A549 treated with dexamethasone at 1 μM for 4 hours (cell line): ENCODE measurements at places on chromosomes 13 and 19. TPM values are rescaled to one million over a fixed set of nuclear protein-coding genes. Genes with fewer than 3 reads are reported as not detected.

EXOC3L2 gene
- 0.89 to 2.7 TPM (median 1.8 TPM) in 5 replicates for total RNA-seq

OSCAR gene
- 0.15 to 0.33 TPM (median 0.27 TPM) in 5 replicates for total RNA-seq

CADM4 gene
- 8.1 to 9.2 TPM (median 8.7 TPM) in 5 replicates for total RNA-seq

WASF3 gene
- total RNA-seq: 0.10 to 0.15 TPM (median 0.12 TPM) in 5 replicates

GPR42 gene
- not detected in 5 replicates for total RNA-seq

FBL gene
- 649 to 753 TPM (median 689 TPM) in 5 replicates for total RNA-seq

MISP3 gene
- total RNA-seq: 2.0 to 4.6 TPM (median 3.6 TPM) in 5 replicates

ZNF543 gene
- total RNA-seq: 1.6 to 1.9 TPM (median 1.7 TPM) in 5 replicates

SPART gene
- 22.5 to 25.1 TPM (median 24.2 TPM) in 5 replicates for total RNA-seq

TEKTIP1 gene
- total RNA-seq: not detected in 5 replicates

KLHL1 gene
- total RNA-seq: not detected in 5 replicates

C19orf85 gene
- total RNA-seq: 0.10 TPM in 1 of 5 replicates, not detected in the others

AXL gene
- 86.6 to 117 TPM (median 114 TPM) in 5 replicates for total RNA-seq

ZNF568 gene
- 0.84 to 1.2 TPM (median 1.1 TPM) in 5 replicates for total RNA-seq

ZNF544 gene
- total RNA-seq: 11.2 to 18.7 TPM (median 17.9 TPM) in 5 replicates

ICAM4 gene
- 0.09 to 0.11 TPM in 2 of 5 replicates, not detected in the others for total RNA-seq

PSG5 gene
- 0.58 to 0.77 TPM (median 0.69 TPM) in 5 replicates for total RNA-seq

GRK1 gene
- 0.03 TPM in 1 of 5 replicates, not detected in the others for total RNA-seq

SRRM5 gene
- total RNA-seq: 0.43 to 1.1 TPM (median 0.86 TPM) in 5 replicates

PEAK3 gene
- total RNA-seq: 0.15 to 0.41 TPM (median 0.31 TPM) in 5 replicates

SULT2A1 gene
- 0.03 to 0.04 TPM in 2 of 5 replicates, not detected in the others for total RNA-seq

CYSLTR2 gene
- total RNA-seq: not detected in 5 replicates

ALOX5AP gene
- 9.0 to 14.0 TPM (median 11.4 TPM) in 5 replicates for total RNA-seq

POMP gene
- total RNA-seq: 105 to 142 TPM (median 119 TPM) in 5 replicates

FAM216B gene
- total RNA-seq: not detected in 5 replicates

OR10H1 gene
- total RNA-seq: not detected in 5 replicates

ZNF324B gene
- 5.5 to 7.9 TPM (median 7.5 TPM) in 5 replicates for total RNA-seq

CABP5 gene
- not detected in 5 replicates for total RNA-seq

ZNF578 gene
- not detected in 5 replicates for total RNA-seq

SYDE1 gene
- total RNA-seq: 14.1 to 19.8 TPM (median 18.0 TPM) in 5 replicates
